Type B pancreatic cell (in vitro differentiated cells): ENCODE measurements at places on chromosomes 5 and 9.

DNA sequence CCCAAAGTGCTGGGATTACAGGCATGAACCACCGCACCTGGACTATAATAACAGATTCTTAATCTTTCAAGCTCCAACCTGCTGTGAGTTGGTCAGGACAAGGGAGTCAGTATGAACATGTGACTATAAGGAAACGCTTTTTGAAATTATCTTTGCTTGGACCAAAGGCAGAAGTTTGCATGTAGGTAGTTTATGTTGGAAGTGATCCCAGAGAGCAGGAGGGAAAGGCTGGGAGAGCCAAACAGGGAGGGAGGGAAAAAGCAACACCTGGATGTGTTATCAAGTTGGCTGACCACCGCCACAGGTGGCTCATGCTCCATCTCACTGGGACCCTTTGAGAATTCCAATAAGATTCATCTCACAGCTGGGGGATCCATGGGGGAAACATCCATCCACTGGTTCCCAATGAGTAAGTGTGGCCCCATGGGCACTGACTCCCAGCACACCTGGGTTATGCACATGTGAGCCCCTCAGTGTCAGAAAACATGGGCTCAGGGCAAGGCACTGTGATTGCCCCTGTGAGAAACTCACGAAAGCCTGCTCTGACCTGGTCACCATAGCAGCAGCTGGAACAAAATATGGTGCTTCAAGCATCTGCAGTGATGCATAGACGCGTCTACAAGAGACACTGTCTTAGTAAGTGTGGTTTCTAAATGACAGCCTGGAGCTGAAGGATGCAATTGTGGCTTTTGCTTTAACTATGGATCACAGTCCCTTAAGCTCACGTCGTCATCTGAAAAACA, 62.1 kb downstream of the ARSB start:
- DNase-seq = no peak

GRCh38 chr9:113431191-113431590, 20.6 kb downstream of the C9orf43 start:
- no peak for DNase-seq

- no peak for DNase-seq
These were observed 1043.4 kb upstream of the CDH10 start for GRCh38 chr5:25688156-25688555.

GRCh38 chr9:109934136-109934856, 154.3 kb downstream of the PALM2AKAP2 start:
- no peak for DNase-seq

GRCh38 chr9:114282926-114283325, 40.0 kb upstream of the ORM1 start:
- no peak for DNase-seq

GRCh38 chr5:31783731-31784130, 144.8 kb downstream of the PDZD2 start:
- DNase-seq = no peak

- DNase-seq = no peak
These were observed 47.0 kb downstream of the APC start for GRCh38 chr5:112784726-112785125.

GRCh38 chr5:961711-962240, 46.8 kb upstream of the NKD2 start:
- DNase-seq = no peak

GRCh38 chr5:103434057-103434456, 128.5 kb downstream of the NUDT12 start:
- DNase-seq = no peak

DNA sequence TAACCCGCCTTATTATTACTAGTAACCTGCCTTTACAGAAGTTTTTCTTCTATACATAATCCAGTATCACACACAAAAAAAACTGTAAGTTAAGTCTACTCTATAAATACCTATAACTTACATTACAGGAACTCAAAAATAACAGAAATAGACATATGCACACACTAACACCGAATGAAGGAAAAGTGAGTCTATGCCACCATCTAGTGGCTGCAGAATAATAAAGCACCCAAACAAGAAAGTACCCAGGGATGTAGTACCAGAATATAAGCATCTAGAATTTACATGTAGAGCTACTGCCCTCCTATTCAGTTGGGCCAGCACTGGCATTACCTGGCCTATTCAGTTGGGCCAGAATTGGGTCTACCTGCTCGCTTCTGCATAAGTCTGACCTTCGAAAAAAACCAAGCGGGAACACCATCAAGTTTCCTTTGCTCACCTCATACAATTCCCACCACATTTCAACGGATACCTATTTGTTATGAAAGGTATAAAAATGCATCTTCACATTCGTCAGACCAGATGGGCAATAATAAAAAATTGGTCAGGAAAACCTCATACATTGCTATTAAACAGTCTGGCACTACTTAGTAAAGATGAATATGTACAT, 4.0 kb upstream of the NIPSNAP3A start:
- DNase-seq = no peak

GRCh38 chr5:113514289-113514635, 768 bp downstream of the YTHDC2 start:
- DNase-seq = no peak

DNA sequence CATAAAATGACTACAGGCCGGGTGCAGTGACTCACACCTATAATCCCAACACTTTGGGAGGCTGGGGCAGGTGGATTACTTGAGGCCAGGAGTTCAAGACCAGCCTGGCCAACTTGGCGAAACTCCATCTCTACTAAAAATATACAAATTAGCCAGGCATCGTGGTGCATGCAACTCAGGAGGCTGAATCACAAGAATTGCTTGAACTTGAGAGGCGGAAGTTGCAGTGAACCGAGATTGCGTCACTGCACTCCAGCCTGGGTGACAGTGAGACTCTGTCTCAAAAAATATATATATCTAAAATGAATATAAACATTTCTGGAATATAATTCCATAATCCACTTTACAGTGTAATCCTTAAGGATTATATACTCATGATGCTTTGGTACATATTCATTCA, 66.5 kb downstream of the TEX10 start:
- DNase-seq = no peak

GRCh38 chr5:101278917-101279316, 375.8 kb upstream of the ST8SIA4 start:
- DNase-seq = no peak

- DNase-seq = no peak
These were observed 65.6 kb downstream of the POU5F2 start for GRCh38 chr5:93675460-93676450.

DNA sequence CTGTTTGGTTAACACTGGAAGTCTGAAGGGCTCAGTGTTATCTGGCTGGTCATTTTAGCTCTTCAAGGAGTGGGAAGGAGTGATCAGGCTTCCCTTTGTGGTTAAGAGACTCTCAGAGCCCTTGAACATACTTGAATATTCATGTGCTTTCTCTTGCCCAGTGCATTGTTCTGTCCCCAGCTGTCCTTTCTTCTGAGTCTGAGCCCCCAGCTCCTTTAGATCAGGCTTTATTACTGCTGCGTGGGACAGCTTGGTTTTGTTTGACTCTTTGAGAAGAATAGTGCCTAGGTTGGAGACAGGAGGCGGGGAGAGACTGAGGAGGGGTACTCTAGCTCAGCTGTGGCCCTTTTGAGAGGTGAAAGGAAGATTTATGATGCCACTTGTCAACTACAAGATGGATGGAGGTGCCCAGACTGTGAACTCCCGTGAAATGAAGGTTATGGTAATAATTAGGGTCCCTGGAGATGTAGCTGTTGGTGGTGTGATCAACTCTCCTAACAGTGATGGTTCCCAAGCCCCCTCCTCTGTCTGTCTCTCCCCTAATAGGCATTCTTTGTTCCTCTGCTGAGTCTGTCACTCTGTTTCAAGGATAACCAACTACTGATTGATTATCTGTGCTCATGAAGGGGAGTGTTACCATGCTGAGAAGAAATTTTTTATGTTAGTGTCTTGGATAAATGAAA, 83.1 kb upstream of the GLRA1 start:
- DNase-seq = no peak

DNA sequence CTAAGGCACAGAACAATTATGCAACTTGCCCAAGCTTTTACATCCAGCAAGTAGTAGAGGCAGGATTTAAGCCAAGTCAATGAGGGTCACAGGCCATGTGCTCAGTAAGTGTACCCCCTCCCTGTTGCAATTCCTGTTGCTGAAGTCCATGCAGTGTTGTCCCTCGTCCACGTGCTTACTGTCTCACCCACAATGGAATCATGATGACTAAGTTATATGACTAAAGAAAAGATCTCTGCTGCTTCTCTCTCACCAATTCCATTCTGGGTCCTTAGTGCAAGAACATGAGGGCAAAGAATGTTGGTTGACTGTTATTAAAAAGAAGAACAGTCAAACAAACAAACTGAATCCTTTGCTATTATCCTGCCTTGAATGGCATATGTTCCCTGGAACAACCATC, 233.6 kb upstream of the SLC24A2 start:
- no peak for DNase-seq

DNA sequence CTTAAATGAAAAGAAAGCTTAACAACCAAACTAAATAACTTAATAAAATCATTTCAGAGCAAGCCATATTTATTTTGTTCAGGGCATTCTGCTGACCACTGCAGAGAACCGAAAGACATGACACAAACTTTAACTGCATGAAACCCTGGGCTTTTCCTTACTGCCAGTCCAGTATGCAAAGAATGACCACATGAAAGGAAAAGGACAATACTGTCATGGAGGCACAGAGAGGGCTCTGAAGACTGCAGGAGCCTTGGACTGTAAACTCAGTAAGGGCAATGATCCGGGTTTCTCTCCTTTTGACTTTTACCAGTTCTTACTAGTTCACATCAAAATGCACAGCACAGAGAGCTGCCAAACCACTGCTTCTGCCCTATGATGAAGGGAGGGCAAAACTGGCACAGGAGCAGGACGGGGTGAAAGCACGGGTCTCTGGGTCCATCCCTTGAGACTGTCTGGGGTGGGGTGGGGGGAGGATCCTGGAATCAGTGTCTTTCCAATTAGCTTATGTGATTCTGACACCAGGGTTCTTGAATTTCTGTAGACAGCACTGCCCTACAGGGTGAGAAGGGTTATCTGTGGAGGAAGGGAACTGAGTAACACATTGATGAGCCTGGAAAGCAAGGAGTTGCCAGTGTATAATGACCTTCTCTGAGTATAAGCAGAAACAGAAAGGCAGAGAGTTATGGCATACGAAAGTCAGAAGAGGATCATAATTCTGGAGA, 44.7 kb downstream of the RNF130 start:
- DNase-seq = no peak

GRCh38 chr9:122944960-122945888, 4.4 kb downstream of the RABGAP1 start:
- DNase-seq = no peak

- no peak for DNase-seq
These were observed 60.2 kb downstream of the MELK start for GRCh38 chr9:36632892-36633291.

- no peak for DNase-seq
These were observed 56.3 kb upstream of the TBC1D9B start for GRCh38 chr5:179964015-179964414.

DNA sequence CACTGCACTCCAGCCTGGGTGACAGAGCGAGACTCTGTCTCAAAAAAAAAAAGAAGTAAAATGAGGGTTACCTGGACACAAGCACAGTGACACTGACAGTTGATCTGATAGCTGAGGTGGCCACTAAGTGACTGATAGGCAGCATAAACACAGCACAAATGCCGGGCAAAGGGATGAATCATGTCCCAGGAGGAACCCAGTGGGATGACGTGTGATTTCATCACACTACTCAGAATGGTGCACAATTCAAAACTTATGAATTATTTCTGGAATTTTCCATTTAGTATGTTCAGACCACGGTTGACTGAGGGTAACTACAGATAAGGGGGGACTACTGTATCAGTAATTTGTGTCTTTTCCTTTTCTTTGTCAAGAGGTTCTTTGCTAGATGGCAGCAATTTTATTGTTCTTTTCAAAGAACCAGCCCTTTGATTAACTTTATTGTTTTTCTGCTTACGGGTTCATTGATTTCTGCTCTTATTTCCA, 34.3 kb upstream of the RNF130 start:
- DNase-seq = no peak

DNA sequence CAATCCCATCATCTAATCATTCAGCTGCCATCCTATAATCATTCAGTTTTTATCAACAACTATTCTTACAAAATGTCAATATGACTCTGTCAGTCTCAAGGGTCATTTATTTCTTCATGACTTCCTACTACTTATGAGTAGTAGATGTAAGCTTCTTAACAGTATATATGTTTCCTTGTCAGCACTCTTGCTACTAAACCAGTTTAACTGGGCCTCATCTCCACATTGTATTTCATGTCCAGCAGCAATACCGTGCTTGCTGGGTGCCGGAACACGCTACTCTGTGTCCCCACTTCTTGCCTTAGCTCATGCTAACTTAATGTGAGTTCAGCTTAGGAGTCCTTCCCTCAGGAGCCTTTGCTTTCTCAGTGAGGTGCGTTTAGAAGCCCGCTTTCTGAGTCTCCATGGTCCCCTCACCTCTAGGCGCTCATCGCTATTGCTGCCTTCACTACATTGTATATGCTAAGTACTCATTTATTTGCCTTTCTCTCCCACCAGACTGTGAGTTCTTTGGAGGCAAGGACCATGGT, 32.9 kb downstream of the ELL2 start:
- no peak for DNase-seq
